ENCODE measurements at places on chromosomes 1 and 21. TPM values are rescaled to one million over a fixed set of nuclear protein-coding genes. Genes with fewer than 3 reads are reported as not detected.

FAM72C gene
- 0.28 TPM for total RNA-seq

PTTG1IP gene
- 335 TPM for total RNA-seq

RNF186 gene
- not detected for total RNA-seq

ADGRL2 gene
- 33.3 TPM for total RNA-seq

LYPD8 gene
- total RNA-seq: 0.14 TPM

SLC26A9 gene
- not detected for total RNA-seq

MTARC1 gene
- total RNA-seq: 6.8 TPM

GRHL3 gene
- total RNA-seq: not detected

ANP32E gene
- total RNA-seq: 14.9 TPM

DDX59 gene
- 15.4 TPM for total RNA-seq

SYT2 gene
- not detected for total RNA-seq

LMOD1 gene
- 29.1 TPM for total RNA-seq

PRDM16 gene
- 1.2 TPM for total RNA-seq

APOBEC4 gene
- total RNA-seq: not detected

GJB5 gene
- total RNA-seq: 0.09 TPM

OR2L13 gene
- total RNA-seq: not detected

RXRG gene
- total RNA-seq: not detected

LCE3E gene
- total RNA-seq: not detected

IQGAP3 gene
- total RNA-seq: 2.5 TPM

OLIG2 gene
- total RNA-seq: not detected

CLCA1 gene
- not detected for total RNA-seq

RAP1GAP gene
- 0.18 TPM for total RNA-seq

ACTL8 gene
- total RNA-seq: 0.09 TPM

RHBG gene
- not detected for total RNA-seq

ACBD6 gene
- total RNA-seq: 73.5 TPM

ACTA1 gene
- not detected for total RNA-seq

FAM43B gene
- total RNA-seq: not detected

ARHGEF19 gene
- 5.5 TPM for total RNA-seq

CDKN2C gene
- 10.4 TPM for total RNA-seq

UMODL1 gene
- total RNA-seq: 0.14 TPM
